ENCODE measurements at places on chromosomes 3 and 15.

GRCh38 chr3:116393199-116393598, 52.1 kb downstream of the LSAMP start:
- DNase-seq = no peak

DNA sequence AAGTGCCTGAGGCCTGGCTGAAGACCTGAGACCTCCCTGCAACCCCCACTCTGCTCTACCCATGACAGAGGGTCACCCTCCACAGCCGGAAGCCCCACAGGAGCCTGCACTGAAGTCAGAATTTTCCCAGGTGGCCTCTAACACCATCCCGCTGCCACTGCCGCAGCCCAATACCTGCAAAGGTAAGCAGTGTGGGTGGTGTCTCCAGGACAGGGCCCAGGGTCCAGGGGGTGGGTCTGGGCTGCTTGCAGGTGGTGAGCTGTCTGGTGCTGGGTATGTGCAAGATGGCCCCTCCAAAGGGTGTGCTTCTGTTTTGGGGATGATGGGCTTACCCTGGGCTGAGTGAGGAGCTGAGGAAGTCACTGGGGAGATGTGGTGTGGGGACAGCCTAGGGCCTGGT, 69.9 kb downstream of the FBLN2 start:
- DNase-seq = no peak

DNA sequence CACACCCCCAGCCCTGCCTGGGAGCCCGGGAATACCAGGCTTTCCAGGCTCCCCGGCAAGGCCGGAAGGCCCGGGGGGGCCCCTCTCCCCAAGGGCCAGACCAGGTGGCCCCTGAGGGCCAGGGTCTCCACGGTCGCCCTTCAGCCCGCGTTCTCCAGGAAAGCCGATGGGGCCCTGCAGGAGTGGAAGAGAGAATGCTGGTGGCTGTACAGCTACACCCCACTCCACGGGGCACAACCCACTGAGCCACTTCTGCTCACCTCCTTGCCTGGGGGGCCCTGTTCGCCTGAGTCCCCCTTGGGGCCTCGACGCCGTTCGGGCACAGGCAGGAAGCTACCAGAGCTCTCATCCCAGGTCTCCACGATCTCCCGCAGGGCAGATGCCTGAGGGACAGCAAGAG, 11.8 kb upstream of the UCN2 start:
- DNase-seq = no peak

DNA sequence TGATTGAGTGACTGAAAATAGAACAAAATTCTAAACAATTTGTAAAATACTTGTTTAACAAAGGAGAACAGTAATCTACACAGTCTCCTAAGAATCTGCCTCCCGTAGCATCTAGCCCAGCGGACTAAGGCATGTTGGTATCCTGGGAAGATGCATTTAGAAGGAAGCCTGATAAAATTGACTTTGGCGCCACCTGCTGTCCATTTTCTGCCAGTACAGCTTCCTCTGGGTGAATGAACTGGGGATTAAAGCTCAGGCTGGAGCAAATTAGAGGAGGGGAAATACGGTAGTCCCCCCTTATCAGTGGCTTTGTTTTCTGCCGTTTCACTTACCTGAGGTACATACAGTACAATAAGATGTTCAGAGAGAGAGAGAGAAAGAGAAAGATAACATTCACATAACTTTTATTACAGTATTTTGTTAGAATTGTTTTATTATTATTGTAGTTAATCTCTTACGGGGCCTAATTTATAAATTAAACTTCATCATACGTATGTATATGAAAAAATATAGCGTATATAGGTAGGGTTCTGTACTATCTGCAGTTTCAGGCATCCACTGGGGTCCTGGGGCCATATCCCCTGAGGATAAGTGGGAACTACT, 191.6 kb downstream of the GAP43 start:
- peak; percentile 45 for DNase-seq

DNA sequence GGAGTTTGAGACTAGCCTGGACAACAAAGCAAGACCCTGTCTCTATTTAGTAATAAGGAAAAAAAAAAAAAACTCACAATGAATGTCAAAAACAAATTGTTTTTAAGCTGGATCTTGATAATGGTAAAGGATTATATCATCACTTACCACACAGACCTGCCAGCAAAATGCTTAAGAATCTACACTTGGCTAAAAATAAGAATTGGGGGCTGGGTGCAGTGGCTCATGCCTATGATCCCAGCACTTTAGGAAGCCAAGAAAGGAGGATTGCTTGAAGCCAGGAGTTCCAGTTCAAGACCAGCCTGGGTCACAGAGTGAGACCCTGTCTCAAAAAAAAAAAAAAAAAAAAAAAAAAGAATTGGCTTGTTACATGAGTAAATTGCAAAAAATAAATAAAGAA, 31.0 kb downstream of the ACAP2 start:
- no peak for DNase-seq

DNA sequence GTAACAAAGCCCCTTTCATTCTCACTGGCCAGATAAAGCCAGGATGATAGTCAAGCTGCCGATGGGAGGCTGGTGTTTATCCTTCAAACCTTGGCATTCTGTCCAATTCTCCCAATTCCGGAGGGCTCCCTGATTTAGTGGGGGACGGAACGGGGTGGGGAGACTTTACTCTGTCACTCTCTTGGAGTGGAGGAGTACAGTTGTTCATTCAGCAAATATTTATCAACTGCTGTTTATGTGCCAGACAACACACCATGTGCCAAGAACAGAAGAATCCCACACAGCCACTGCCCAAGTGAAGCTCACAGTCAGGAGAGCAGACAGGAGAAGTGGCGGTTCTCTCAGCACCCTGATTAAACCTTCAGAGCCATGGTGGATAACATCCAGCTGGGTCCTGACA, 63.3 kb downstream of the WNT5A start:
- no peak for DNase-seq

GRCh38 chr15:65903296-65904073, 34.2 kb downstream of the RAB11A start:
- DNase-seq = no peak

DNA sequence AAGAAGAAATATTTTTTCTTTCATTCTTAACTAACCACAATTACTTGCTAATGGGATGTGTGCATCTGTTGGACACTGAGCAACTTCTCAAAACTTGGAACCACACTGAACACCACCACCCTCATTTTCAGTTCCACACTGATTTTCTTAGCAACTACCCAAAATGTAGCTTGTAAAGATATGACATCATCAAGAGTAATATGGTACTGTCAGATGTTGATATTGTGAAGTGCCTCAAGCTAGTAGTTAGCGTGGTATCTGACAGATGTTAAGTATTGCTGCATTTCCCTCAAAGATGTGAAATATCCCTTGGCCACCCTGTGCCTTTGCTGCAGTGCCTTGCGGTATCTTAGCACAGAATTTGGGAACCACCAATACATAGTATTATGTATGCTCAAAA, 9.3 kb downstream of the RFTN1 start:
- no peak for DNase-seq

DNA sequence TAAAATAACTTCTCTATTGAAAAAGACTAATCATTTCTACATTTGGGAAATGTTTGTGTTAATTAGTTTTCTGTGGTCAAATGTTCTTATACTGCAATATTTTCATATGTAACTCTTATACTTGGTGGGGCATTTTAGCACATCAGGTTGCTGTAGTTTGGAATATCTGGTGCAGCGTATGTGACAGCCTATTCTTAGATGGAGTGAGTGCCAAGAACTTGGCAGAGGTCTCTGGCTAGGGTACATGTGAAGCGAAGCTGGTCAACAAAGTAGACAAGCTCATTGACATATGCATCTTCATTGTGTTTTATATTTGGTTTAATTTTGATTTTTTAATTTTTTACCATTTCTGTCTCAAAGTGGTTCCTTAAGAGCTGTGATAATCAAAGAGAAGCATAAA, 53.2 kb downstream of the CHAC1 start:
- no peak for DNase-seq

- peak; percentile 27 for DNase-seq
Observed at GRCh38 chr3:133895208-133896001, at the start of gene RAB6B. Gene RAB6B, minus strand, starts transcription at chr3:133895882. Its CDS starts 416 bp downstream, at chr3:133895466.

DNA sequence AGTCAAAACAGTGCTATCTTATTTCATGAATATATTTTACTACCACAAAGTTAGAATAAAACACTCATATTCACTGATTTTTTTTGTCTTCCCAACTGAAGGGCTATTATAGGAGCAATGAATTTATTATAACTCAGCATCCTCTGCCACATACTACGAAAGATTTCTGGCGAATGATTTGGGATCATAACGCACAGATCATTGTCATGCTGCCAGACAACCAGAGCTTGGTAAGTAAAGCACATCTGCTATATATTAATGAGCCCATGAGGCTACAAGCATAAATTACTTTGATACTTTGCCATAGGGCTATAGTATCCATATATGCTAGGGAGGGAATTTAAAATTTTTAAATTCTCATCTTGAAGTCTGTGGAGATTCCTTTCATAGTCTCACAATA, 95.9 kb downstream of the FEZF2 start:
- no peak for DNase-seq

DNA sequence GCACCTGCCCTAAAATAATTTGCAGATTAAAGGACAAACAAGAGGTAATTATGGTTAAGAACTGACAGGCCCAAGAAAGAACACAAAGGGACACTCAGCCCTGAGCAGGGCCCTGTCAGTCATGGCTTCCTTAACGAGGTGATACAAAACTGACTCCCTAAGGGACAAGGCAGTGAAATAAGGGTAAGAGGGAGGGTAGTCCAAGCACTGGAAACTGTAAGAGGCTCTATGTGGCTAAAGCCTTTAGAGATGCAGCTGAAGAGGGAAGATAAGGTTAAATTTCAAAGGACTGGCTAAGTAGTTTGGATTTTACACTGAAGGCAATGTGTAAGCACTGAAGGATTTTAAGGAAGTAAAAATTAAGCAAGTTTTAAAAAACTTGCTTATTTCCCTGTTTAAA, 3.9 kb downstream of the ATR start:
- DNase-seq = no peak

DNA sequence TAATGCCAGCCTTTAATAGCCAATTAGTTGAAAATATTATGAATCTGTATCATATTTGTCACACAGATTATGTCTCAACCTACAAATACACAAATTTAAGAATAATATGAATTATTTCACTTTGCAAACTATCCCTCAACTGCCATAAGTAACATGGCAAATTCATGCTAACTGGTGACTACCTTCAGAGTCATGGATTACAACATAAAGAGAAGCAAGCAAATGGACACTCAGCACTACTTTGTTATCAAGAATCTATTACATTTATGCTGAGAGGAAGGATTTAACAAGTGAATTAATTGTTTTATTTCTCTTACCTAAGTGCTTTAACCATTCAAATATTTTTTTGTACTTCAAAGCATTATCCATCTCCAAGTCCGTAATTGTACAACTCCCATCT, 103.1 kb upstream of the BCL6 start:
- DNase-seq = no peak

DNA sequence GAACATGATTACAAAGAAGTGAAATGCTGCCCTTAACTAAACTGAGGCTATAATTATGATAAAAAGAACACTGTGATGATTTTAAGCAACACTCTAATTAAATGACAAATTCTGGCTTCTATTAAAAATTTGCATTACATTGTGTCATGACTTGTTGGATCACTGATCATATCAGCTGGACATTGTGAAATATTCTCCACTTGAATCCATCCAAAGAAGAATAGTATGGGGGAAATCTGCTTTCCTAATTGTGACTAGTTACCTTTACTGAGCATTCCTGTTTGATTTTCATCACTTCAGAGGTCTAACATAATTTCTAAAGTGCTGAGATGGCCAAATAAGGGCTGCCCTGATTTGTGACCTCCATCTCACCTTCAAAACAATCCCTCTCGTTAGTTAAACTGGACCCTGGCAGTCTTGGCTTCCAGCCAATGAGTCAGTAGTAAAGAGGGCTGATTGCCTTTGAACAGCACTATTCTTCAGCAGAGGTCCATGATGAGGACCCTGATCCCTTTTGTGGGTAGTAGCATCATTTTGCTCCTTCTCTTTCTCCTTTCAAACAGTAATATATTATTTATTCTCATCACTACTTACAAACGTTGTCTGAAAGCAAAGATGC, 53.5 kb upstream of the LEKR1 start:
- no peak for DNase-seq

GRCh38 chr15:22872936-22873701, 34.7 kb downstream of the NIPA2 start:
- no peak for DNase-seq

GRCh38 chr15:100759698-100760356, 119.8 kb upstream of the ALDH1A3 start:
- DNase-seq = no peak

GRCh38 chr15:48592221-48592731, 53.2 kb downstream of the FBN1 start:
- no peak for DNase-seq

GRCh38 chr3:13277196-13277813, 142.8 kb downstream of the NUP210 start:
- no peak for DNase-seq

DNA sequence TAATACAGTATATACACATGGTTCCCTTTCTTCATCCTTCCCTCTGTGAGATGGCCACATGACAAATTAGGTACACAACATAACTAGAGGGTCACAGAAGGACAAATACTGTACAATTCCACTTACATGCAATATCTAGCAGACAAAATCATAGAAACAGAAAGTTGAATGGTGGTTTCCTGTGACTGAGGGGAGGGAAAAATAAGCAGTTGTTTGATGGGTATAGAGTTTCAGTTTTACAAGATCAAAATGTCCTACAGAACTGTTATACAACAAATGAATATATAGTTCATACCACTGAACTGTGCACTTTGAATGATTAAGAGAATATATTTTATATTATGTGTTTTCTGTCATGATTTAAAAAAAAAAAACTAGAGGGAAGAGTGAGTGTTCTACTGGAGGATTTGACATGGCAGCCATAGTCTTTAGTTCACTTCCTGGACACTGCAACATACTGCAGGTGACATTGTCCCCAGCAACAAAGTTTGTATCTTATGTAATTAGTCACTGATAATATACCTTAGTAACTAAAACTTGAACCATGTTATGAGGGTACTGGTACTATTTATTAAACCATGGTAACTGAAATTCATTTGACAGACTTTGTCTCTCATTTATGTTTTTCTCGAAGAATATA, 37.2 kb downstream of the CCDC54 start:
- DNase-seq = no peak

DNA sequence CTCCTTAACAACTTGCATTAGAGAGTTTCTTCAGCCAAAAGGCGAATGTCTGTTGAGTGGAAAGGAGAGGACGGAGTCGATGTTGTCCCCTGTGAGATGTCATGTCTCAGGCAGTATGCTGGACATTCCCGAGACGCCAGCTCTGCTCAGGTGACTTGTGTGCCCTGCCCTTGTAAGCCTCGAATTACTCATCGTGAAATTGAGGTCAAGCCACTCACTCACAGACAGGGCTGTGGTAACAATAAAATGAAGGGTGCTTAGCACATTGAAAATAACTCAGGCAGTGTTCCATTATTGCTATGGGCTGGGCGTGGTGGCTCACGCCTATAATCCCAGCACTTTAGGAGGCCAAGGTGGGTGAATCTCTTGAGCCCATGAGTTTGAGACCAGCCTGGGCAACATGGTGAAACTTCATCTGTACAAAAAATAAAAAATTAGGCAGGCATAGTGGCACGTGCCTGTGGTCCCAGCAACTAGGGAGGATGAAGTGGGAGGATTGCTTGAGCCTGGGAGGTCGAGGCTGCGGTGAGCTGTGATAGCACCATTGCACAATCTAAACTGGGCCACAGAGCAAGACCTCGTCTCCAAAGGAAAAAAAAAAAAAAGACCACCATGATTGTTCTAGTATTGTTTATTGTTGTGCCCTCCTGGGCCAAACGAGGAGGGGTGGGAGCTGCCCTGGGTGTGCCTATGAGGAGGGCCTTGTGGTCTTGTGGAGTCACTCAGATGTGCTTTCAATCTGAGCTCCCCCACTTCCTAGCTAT, 214.4 kb downstream of the THSD4 start:
- DNase-seq = no peak

- DNase-seq = no peak
Observed at GRCh38 chr15:85869124-85869523, 74.4 kb upstream of the KLHL25 start.

- no peak for DNase-seq
Observed at GRCh38 chr3:159144891-159145290, 343.0 kb downstream of the MFSD1 start.

Measured in activated T-cell treated with anti-CD3 and anti-CD28 coated beads for 48 hours (primary cell).